ENCODE measurements at places on chromosomes 12 and 14.

DNA sequence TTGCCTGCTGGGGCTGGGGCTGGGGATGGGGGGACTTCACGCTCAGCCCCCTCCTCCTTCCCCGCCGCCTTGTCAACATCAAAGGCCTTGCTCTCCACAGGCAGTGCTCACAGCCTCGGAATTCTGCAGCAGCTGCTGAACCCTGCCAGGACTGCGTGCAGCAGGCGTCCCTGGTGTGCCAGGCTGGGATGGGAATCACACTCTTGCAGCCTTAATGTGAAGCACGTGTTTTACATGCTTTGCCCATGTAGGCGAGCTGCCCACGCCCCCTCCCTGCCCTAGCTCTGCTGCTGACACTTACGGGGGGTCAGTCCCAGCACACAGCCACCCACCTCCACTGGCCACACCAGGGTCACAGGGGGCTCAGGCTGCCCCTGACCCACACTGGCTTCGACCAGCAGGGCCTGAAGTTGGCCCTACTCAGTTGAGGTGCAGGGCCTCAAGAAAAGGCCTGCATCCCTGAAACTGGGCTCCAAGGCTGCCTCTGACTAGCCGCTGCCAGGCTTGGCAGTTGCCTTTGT is 276.2 kb upstream of the RTL1 start:
- no peak for DNase-seq

DNA sequence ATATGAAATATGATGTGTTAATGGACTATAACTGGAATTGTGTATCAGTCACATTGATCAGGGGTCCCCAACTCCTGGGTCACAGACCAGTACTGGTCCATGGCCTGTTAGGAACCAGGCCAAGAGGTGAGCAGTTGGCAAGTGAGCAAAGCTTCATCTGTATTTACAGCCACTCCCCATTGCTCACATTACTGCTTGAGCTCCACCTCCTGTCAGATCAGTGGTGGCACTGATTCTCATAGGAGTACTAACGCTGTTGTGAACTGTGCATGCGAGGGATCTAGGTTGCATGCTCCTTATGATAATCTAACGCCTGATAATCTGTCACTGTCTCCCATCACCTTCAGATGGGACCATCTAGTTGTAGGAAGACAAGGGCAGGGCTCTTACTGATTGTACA is 72.3 kb downstream of the CDK17 start:
- no peak for DNase-seq

DNA sequence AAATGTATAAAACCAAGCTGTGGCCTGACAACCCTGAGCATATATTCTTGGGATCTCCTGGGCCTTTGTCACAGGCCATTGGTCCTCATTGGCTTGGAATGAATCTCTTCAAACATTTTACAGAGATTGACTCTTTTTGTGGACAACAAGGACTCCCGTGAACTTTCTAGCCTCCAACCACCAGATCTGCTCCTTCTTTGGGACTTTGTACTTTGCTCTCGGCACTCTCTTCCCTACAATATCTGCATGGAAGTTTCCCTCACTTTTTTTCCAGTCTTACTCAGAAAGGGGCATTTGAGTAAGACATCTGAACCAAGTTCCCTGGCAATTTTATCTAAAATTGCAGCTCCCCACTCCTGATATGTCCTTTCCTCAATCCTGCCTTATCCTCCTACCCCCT is 158.8 kb downstream of the PHLDA1 start:
- no peak for DNase-seq

GRCh38 chr12:53047221-53048032 is 2.4 kb upstream of the TNS2 start:
- DNase-seq: peak; percentile 90

GRCh38 chr14:82641050-82641540 is 1107.4 kb upstream of the SEL1L start:
- DNase-seq: no peak

GRCh38 chr12:108561852-108562347 is 496 bp upstream of the ISCU start:
- DNase-seq: no peak

- DNase-seq: no peak
These were observed 502.6 kb downstream of the DIO2 start for GRCh38 chr14:79708426-79709388.

GRCh38 chr12:60209933-60210332 is 614.1 kb downstream of the SLC16A7 start:
- DNase-seq: no peak

GRCh38 chr12:131487388-131488124 is 223.3 kb upstream of the SFSWAP start:
- DNase-seq: peak; percentile 8

GRCh38 chr14:89202413-89203190 is 214.4 kb downstream of the FOXN3 start:
- DNase-seq: no peak

GRCh38 chr14:37591311-37591940 is 3.6 kb downstream of the FOXA1 start:
- no peak for DNase-seq

GRCh38 chr12:2413999-2414792 is 361.4 kb downstream of the CACNA1C start:
- DNase-seq: no peak

DNA sequence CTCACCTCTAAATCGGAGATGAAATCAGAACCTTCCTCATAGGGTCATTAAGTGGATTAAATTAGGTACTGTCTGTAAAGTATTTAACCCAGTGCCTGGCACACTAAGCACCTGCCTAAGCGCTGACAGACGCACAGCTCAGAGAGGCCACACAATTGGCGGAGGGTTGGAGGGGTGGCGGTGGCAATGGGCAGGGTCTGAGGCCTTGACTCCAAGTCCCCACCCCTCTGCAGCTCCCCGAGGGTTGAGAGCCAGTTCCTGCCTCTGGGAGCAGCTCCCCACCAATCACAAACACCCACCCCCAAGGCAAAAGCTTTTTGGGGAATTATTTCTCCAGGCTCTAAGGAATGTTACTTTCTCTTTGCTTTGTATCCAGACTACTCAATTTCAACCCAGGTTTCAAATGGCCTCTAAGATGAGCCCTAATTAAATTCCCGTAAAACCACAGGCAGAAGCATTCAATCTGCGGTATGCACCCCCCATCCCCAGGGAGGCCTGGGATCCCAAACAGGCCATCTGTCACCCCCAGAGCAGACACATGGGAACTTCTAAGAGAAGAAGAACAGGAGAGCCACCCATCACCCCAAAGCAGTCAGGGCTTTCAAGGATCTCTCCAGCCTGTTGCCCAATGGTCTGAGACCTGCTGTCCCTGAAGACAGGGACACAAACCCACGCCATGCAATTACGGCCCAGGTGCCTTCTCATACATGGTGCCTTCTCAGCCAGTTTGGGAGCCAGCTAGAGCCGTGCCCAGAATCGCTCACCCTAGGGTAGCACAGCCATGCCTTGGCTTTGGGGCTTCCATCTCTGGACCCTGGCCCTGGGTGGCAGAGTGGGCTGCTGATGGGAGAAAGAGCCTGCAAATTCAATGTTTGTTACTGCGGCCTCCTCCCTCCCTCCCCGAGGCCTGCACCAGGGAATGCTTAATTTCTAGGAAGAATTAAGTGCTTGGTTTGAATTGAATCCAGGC is 66.1 kb downstream of the CHGA start:
- DNase-seq: no peak

- no peak for DNase-seq
These were observed 15.4 kb upstream of the SCAF11 start for GRCh38 chr12:46005823-46006222.

GRCh38 chr14:99587460-99588278 is 16.3 kb downstream of the CCDC85C start:
- no peak for DNase-seq

DNA sequence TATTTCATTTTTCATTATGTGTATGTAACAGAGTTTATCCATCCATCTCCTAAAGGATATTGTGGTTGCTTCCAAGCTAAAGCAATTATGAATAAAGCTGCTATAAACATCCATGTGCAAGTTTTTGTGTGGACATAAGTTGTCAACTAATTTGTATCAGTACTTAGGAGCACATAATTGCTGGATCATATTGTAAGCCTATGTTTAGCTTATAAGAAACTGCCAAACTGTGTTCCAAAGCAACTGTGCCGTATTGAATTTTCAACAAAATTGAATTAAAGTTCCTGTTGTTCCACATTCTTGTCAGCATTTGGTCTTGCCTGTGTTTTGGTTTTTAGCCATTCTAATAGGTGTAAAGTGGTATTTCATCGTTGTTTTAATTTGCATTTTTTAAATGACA is 416.9 kb downstream of the SLC6A15 start:
- DNase-seq: no peak

- DNase-seq: no peak
These were observed 27.6 kb upstream of the ISM2 start for GRCh38 chr14:77526266-77526665.

- peak; percentile 94 for DNase-seq
These were observed 83.7 kb downstream of the TNFAIP2 start for GRCh38 chr14:103206836-103207387.

- DNase-seq: no peak
These were observed 3.5 kb downstream of the SERPINA5 start for GRCh38 chr14:94584591-94585280.

GRCh38 chr12:51848841-51849735 is 570 bp upstream of the FIGNL2 start:
- no peak for DNase-seq

DNA sequence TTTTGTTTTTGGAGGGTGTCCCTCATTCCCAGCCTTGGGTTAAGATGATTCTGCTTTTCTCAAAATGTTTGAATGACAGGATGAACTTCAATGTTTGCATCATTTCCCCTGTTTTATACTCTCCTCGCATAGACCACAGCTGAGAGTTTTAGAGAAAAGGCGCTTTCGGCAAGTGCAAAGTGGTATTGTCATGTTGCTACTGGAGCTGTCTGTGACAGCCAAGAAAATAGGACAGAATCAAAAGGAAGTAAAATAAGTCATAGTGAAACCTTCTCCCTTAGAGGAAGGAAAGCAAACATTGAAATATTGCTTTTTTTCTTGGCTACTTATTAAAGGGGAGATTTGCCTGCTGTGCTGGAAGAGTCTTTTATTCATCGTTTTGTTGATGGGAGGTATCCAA is 33.5 kb upstream of the ARHGAP5 start:
- DNase-seq: no peak

GRCh38 chr14:62897771-62898170 is 147.5 kb downstream of the KCNH5 start:
- no peak for DNase-seq

GRCh38 chr12:28413460-28414109 is 223.3 kb downstream of the CCDC91 start:
- DNase-seq: no peak

DNA sequence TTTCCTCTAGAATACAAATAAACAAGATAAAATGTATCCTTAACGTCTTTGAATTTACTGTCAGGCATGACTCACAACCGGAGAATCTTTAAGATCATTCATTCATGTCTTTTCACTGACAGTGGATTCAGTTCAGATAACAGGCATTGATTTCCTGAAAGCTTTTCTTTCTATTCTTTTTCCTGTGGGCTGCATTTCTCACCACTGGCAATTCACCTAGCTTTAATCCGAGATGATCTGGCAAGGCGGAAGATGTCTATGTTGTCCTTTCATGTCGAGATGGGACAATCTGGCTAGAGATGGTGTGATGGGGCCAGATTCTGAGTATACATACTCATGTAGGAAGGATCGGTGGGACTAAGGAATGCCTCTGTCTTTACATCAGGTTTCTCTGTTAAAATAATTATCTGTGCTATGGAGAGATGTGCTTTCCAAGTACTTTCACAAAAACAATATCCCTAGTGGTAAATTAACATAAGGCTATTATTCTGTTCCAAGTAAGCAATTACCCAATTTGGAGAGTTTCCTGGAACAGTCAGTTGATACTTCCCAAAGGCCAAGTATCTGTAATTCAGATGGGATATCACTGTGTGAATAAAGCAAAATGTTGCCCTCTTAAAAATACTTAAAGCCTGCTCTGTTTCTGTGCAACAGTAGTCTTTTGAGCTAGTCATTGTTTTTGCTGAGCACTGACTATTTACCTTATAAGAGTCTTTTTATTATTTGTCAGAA is 17.8 kb downstream of the ACSS3 start:
- DNase-seq: no peak

DNA sequence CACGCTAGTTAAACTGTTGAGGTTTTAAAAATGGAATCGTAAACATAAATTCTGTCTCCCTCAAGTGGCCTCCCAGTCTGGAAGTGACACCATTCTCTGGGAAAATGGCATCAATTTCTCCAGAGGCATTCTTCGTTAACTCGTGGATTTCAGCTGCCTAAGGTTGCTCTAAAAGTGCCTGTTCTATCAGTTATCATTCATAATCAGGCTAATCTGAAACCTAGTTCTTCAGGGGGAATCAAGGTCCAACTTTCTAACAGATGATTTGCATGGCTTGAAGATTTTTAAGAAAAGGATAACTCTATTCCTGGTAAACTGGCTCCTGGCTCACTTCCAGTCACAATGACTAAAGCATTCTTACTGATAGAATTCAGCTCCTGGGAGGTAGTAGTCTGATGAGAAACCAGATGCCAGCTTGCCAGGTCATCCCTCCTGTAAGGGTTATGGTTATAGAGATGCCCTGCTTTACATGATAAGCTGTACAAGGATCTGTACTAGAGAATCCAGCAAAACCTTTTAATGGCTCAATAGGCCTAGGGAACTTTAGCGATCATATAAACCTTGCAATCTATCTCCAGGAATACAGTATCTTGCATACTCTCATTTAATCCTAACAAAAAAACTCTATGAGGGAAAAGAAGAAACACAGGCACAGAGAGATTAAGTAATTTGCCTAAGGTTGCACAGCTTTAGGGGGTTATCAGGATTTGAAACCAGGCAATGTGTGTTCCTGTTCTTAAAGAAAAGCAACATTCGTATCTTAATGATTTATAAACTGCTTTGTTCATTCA is 1.5 kb downstream of the L3HYPDH start:
- DNase-seq: peak; percentile 93

GRCh38 chr12:79366374-79366773 is 324.4 kb downstream of the PAWR start:
- DNase-seq: no peak

DNA sequence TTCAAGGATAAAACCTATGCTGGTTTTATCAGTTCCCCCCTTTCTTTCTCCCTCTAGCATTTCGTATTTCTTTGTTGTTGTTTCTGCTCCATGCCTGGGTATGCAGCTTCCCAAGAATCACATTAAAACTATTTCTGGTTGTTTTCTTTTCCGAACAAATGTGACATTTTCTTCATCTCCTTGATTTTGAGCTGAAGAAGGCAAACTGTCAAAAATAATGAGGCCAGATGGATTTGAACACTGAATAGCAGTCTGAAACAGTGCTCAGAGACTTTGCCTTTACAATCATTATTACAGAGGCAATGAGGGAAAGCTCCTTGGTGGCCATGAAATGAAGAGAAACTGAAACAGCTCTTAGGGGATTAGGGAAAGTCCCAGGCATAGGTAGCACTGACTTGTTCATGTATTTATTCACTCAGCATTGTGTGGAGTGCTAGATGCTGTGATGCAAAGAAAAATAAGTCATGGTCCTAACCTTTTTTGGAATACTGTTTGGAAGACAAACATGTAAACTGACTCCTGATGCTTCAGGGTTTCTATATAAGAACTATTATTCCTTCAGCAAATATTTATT is 319.5 kb downstream of the FUT8 start:
- no peak for DNase-seq

DNA sequence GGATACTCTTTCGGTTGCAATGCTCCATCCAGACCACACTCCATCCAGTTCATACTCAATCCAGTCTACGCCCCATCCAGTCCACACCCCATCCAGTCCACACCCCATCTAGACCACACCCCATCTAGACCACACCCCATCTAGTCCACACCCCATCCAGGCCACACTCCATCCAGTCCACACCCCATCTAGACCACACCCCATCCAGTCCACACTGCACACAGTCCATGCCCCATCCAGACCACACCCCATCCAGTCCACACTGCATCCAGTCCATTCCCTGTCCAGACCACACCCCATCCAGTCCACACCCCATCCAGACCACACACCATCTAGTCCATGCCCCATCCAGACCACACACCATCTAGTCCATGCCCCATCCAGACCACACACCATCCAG is 116.0 kb upstream of the RTL1 start:
- no peak for DNase-seq
